ENCODE measurements at places on chromosomes 11 and 22. TPM values are rescaled to one million over a fixed set of nuclear protein-coding genes. Genes with fewer than 3 reads are reported as not detected.

DNA sequence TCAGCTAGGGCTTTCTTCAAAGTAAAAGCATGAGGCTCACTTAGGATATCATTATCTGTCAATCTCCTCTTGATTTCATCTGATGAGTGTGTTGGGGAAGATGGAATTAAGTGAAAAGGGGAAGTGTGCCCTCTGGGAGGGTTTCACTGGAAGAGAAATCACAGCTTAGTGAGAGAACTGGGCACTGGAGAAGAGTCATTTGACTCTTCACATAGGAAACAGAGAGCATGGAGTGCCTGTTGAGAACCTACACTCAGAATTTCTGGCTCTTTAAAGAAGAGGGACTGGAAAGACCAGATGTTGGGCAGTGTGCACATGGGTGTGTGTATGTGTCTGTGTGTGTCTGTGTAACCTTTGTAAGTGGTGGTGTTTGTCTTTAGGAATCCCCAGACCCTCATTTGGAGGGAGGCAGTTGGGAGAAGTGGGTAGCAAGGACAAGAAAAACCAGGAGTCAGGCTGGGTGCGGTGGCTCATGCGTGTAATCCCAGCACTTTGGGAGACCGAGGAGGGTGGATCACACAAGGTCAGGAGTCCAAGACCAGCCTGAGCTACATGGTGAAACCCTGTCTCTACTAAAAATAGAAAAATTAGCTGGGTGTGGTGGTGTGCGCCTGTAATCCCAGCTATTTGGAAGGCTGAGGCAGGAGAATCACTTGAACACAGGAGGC, 10.0 kb downstream of the STX3 start:
- no peak for DNase-seq

GRCh38 chr11:34149274-34149673, 43.8 kb downstream of the NAT10 start:
- no peak for DNase-seq

GRCh38 chr11:129412494-129412893, 36.8 kb downstream of the BARX2 start:
- DNase-seq: no peak

The KRTAP5-10 gene
- total RNA-seq: not detected

DNA sequence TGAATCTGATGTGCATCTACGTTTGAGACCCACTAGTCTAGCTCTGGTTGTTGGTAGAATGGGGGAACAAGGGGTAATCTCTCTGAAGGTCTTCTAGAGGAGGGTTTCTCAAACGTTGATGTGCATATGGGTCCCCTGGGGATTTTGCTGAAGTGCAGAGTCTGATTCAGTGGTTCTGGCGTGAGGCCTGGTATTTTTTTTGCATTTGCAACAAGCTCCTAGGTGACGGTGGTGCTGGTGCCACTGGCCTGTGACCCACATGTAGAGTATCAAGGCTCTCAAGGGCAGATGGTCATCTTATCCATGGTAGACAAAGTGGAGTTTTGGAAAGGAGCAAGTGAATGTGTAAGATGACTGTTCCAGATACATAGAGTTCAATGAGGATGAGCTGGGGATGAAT, 97.1 kb downstream of the CEP164 start:
- DNase-seq: no peak

The XKR3 gene
- not detected for total RNA-seq

DNA sequence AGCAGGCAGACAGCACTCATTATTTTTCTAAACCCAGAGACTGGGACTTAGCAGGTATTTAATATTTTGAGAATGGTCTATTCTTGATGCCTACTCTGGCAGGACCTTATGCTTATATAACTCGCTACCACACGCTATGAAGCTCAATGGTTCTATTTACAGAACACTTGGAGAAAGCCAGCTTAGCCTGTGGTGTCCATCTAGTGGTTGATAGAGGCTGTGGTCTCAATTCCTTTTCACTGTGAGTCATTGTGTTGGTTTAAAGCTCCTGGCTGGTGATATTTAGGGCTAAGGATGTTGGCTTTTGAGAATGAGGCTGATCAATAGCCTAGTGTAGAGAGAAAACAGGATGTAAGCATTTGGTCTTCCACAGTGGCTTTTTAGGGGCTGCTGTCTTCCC, 206.4 kb downstream of the DBX1 start:
- peak; percentile 78 for DNase-seq

- DNase-seq: no peak
Measured at GRCh38 chr22:37138849-37139561, 10.7 kb downstream of the IL2RB start.

DNA sequence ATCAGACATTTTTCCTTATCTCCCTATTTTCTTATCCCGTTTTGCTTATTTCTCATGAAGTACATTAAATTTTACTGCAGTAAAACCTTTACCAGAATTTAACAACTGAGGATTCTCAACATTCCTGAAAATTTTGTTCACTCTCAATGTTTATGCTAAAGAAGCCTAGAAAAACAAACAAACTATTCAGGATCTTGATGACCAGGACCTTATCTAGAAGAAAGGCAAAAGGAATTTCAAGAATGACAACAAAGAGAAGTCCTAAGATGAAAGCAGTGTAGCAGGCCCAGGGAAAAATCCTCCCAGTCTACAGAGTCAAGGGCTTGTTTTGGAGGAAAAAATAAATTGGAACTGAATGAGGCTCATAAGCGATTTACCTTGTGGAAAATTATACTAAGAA, 283.3 kb upstream of the ARHGAP42 start:
- DNase-seq: no peak

The INPP5J gene
- total RNA-seq: 0.49 TPM

DNA sequence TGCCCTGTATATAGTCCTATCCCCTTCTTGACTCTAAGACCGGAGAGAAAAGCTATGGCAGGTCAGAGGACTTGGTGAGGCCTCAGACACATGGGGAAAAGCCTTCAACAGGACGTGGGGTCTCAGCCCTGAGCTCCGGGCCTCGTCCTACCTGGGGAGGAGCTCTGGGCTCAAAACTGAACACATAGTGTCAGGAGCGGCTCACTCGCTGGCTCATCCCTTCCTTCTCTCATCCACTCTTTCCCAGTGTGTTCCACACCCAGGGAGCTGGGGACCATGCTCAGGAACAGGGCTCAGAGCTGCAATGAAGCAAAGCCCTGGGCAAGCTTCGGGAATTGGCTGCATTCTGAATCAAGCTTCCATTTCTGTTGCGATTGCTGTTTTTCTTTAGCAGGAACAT, 14.5 kb downstream of the ADAMTS15 start:
- DNase-seq: no peak

GRCh38 chr11:16841984-16842383, 103.5 kb downstream of the C11orf58 start:
- DNase-seq: no peak

The IL17REL gene
- total RNA-seq: 0.15 TPM

The SF3B2 gene
- total RNA-seq: 196 TPM

The RANGAP1 gene
- 169 TPM for total RNA-seq

GRCh38 chr11:8800520-8801110, 110.4 kb upstream of the AKIP1 start:
- no peak for DNase-seq

The MARK2 gene
- total RNA-seq: 34.7 TPM

GRCh38 chr11:1283091-1283511, 26.3 kb downstream of the TOLLIP start:
- no peak for DNase-seq

The NFAM1 gene
- not detected for total RNA-seq

GRCh38 chr11:119540370-119541125, 117.6 kb upstream of the THY1 start:
- DNase-seq: no peak

GRCh38 chr22:29224121-29224858, 18.6 kb downstream of the EMID1 start:
- no peak for DNase-seq

DNA sequence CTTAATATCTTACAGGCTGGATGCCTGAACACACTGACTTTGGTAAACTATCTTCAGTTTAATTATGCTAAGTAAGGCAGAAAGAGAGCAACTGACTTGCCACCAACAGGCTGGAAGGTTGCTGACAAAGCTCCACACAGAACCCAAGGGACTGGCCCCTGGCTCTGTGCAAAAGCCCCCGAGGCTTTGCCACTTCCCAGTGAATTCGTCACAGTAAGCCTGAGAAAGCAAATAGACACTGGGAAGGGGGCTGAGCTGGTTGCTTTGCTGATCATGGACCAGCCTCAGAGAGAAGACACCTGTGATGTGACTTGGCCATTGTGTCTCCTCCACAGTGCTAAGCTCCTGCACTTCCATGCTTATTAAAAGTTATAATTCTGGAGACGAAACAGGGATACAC, 91.7 kb downstream of the BLID start:
- no peak for DNase-seq

GRCh38 chr22:45626198-45626651, 45.4 kb upstream of the ATXN10 start:
- no peak for DNase-seq

- no peak for DNase-seq
Measured at GRCh38 chr22:36746375-36746970, 29.4 kb downstream of the IFT27 start.

The ZNF280B gene
- 3.1 TPM for total RNA-seq

- DNase-seq: peak; percentile 76
Measured at GRCh38 chr11:59158206-59159068, 13.5 kb upstream of the DTX4 start.

- DNase-seq: no peak
Measured at GRCh38 chr11:12936200-12936599, 72.9 kb upstream of the RASSF10 start.

- DNase-seq: no peak
Measured at GRCh38 chr11:44959064-44959463, 8.4 kb upstream of the TP53I11 start.

The OR8B2 gene
- not detected for total RNA-seq

The BEST1 gene
- 0.21 TPM for total RNA-seq

The C22orf42 gene
- total RNA-seq: not detected

- no peak for DNase-seq
Measured at GRCh38 chr11:113637636-113638035, 68.5 kb downstream of the TMPRSS5 start.

DNA sequence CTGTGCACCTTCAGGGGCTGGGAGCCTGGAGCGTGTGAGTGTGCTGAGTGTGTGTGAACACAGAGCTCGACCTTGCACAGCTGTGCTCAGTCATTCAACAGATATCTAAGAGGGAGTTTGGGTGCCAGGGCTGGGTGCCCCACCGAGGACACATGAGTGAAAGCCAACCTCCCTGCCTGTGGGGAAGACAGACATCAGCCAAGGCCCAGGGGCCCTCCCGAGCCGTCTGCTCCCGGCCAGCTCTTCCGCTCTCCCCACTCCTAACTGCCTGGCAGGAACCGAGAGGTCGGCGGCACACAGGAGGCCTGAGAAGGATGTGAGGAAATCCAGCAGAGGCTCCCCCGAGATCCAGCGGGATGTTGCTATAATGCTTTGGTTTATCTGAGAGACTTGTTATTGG, 32.0 kb downstream of the CERK start:
- DNase-seq: no peak

GRCh38 chr11:60970369-60970774, 1.1 kb upstream of the CD6 start:
- DNase-seq: peak; percentile 36

DNA sequence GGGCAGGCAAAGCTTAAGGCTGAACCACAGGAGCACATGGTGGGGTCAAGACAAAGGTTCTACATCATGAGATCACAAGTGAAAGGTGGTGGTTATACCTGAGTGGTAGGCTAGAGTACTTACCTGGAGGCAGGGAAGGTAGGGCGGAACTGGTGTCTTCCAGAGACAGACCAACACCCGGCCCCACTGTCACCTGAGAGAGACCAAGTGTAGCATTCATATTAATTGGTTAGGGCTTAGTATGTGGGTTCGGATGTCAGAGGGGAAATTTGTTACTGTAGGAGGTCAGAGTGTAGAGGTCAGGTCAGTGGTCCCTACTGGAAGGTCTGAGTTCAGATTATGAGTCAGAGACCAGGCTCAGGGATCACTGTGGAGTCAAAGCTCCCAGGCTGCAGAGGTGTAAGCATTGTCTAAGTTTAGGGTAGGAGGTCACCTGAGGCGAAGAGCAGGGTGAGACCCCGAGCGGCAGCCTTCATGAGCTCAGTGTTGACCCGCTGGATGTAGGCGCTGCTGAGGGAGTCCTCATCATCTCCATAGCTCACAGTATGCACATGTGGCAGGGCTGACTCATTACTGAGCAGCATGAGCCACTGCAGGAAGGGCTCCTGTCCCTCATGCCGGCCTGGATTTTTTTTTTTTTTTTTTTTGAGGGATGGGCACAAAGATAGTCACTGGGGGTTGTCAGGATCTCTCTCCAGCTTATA, 3.2 kb downstream of the TPP1 start:
- no peak for DNase-seq

DNA sequence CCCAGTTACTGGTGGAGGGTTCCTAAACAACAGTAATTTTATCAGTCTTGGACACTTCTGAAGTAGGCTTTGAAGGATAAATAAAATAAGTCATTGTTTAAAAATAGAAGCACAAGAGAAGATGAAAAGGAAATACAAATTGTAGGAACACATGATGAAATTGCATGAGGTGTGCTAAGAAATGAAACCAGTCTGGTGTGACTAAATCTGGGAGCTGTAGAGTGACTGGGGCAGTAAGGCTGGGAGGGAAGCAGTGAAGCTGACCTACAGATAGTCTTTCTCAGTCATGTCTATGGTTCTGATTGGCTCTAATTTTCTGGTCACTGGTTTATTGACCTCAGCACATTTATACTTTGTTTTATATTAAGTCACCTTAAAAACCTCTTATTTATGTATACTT, 139.1 kb downstream of the SLC17A6 start:
- DNase-seq: no peak
